ENCODE measurements at places on chromosomes 3 and 15.

DNA sequence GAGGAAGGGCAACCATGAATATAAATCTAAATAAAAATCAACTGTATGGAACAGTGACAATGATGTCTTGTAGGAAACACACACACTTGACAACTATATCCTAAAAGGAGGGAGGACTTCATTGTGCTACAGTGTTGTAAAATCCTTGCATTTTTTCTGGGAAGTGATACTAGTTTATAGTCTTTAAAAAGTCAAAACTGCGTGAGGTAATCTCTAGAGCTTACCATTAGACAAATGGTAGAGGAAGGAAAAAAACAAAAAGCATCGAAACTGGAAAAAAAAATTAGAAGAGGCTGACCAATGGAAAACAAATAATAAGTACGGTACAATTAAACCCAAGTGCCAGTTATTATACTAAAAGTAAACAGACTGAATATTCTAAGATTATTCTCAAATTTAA, 38.7 kb downstream of the CHSY1 start:
- DNase-seq = no peak

DNA sequence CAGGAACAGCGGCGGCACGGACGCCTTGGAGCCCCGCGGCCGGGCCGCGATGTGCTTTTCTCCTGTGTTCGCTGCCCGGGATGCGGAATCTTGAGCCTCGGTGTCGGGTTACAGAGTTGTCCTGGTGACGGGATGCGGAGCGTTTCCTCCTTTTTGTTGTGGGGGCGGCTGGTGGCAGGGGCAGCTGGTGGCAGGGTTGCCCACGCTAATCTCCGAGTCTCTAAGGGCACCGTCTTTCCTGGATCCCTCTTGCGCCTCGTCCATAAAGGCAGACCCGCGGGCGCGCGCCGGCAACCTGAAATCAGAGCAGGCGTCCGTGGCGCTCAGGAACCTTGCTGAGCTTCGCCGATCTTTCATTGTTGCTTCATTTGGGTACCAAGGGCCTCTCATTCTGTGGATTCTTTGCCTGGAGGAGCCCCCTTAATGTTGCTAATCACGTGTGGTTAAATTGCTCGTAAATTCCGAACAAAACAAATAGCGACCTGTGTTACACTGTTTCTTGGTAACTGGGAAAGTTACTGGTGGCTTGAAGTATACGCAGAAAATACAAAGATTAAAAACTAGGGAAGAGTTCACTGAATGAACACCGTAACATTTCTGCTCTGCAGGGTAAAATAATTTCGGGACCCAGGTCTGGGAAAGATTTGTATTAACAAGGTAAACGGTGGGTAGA, 844 bp upstream of the PFN2 start:
- DNase-seq = peak; percentile 4

DNA sequence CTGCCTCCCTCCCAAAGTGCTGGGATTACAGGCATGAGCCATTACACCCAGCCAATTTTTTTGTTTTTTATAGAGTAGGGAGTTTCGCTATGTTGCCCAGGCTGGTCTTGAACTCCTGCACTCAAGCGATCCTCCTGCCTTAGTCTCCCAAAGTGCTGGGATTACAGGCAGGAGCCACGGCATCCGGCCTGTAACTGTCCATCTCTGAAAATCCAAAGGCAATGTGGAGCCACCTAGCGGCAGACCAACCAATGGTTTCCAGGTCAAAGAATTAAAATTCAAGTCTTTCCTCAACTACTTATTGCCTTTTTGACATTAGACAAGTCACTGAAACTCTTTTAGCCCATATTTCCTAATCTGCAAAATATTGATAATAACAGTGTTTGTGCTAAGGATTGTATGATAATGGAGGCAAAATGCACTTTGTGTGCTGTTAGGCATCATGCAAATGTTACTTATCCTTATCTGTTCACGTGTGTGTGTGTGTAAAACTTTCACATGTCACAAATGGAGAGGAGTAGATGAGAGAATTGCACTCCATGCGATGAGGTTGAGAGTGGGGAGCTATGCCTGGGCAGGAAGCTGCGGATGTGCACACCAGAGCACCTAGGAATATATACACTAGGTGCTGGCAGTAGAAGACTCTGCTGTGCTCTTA, 48.7 kb downstream of the COL8A1 start:
- DNase-seq = no peak

DNA sequence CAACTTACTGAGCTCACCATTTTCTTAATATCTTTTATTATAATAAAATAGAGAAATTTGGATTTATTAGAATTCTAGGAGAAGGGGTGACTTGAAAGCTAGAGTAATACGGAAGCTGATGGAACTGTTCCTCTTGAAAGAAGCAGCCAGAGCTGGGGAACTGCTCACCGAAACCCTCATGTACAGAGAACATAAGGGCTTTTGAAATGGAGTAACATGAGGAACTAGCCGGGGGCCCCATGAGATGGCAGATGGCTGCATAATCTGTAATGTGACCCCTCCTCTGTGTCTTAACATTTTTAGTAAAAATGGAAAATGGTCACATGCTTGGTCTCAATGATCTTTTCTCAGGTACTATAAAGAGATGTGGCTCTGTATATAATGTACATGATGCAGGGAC, 15.7 kb upstream of the DYNC1LI1 start:
- DNase-seq = no peak

DNA sequence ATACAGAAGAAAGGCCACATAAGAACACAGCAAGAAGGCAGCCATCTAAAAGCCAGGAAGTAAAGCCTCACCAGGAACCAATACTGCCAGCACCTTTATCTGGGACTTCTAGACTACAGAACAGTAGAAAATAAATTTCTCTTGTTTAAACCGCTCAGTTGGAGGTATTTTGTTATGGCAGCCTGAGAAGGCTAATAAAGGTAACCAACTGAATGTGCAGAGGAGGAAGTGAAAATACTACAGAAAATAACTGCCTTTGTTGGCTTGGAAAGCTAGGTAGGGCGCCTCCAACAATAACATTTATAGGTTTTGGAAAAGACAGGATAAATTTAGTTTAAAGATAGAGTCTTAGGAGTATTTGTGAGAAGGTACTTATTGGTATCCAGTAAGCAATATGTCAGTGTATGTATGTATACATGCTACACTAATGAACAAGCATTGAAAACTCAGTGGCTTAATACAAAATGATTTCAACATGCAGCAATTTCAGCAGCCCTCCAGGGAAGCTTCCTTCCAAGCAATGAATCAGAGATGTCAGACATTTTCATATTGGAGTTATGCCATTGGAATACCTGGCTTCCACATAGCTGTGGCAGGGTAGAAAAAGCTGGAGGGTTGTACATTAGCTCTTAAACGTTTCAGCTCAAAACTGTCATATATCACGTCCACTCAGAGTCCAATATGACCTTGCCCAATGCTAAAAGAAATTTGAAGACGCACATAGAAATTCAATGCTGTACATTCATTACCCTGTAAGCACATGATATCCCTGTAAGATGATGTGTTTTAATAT, 48.9 kb downstream of the ZBBX start:
- no peak for DNase-seq

DNA sequence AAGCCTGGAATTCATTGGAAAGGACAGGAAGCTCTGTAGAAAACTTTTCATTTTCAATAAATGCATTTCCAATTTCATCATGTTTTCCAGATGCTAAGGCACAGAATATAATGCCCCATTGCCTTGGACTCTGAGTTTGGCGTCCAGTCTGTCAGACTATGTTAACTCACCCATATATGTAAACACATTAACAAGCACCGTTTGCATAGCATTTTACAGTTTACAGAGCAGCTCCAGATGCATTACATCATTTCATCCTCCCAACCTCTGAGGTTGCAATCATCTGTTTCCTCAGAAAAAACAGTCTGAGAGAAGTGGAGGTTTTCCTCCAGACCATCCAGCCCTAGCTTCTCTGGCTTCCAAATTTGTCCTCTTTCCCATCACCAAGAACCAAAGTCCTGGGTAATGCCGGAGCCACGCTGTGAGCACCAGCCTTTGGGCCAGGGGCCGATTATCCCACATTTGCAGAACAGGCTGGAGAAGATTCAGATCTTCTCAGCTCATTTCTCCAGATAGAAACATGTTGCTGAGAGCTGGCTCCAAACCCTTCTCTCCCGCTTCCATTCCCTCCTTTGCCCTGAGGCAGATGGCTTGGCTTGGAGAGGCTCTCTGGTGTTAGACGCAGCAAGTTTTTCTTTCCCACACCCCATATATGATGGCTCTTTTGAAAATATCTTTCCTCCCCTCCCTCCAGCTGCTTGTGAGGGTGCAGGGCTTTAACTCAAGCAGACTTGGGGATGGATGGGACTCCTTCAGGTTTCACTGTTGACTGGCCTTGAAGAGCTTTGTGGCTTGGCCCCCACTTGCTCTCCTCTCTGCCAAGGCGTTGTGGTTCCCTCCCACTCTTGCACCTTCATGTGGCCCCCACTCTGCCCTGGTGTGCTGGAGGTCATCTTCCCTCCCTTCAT, 26.0 kb downstream of the CYP19A1 start:
- no peak for DNase-seq

Measured in T follicular helper cell (primary cell).